Muscle of leg (tissue), 16 donors: ENCODE measurements at places on chromosomes 16 and 17. TPM values are rescaled to one million over a fixed set of nuclear protein-coding genes. Genes with fewer than 3 reads are reported as not detected.
A peak's percentile ranks its signal among the peaks of the same experiment; 100 is the strongest.

The PIRT gene
- 0.04 TPM for total RNA-seq

The TSPOAP1 gene
- 3.6 TPM for total RNA-seq

The RNF43 gene
- 0.04 TPM for total RNA-seq

The FMNL1 gene
- total RNA-seq = 1.2 TPM

The CMTM1 gene
- total RNA-seq = 6.6 TPM

The SMG1 gene
- 42.4 TPM for total RNA-seq

The TEPSIN gene
- total RNA-seq = 8.9 TPM

DNA sequence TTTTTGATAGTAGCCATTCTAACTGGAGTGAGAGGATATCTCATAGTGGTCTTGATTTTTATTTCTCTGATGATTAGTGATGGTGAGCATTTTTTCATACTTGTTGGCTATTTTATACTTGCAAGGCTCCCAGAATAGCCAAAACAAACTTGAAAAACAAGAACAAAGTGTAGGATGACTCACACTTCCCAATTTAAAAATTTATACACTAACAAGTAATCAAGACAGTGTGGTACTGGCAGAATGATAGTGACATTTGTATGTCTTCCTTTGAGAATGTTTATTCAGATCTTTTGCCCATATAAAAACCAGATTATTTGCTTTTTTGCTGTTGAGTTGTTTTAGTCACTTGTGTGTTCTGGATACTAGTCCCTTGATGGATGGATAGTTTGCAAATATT lies 17.8 kb downstream of the SPECC1 start:
- no peak overlapping the region for H3K27ac ChIP-seq
- no peaks in the 10 kb centered on the region for H3K36me3 ChIP-seq
- no peaks in the 10 kb centered on the region for H3K4me1 ChIP-seq
- peaks cover 2% of the 10 kb centered on the region for H3K27me3 ChIP-seq
- no peak for DNase-seq

- H3K4me1 ChIP-seq = peaks cover 27% of the 10 kb centered on the region
- no peak for DNase-seq
- no peak overlapping the region for H3K27ac ChIP-seq
- peaks cover 58% of the 10 kb centered on the region for H3K36me3 ChIP-seq
- no peak overlapping the region for H3K4me3 ChIP-seq
Measured at GRCh38 chr16:3138342-3138741, 3.5 kb downstream of the ZNF213 start.

GRCh38 chr17:8108972-8109660 lies 9.2 kb downstream of the ALOXE3 start:
- no peak for DNase-seq
- peaks cover 8% of the 10 kb centered on the region for H3K4me1 ChIP-seq
- no peak overlapping the region for H3K4me3 ChIP-seq
- no peaks in the 10 kb centered on the region for H3K36me3 ChIP-seq
- H3K27ac ChIP-seq = no peak overlapping the region

DNA sequence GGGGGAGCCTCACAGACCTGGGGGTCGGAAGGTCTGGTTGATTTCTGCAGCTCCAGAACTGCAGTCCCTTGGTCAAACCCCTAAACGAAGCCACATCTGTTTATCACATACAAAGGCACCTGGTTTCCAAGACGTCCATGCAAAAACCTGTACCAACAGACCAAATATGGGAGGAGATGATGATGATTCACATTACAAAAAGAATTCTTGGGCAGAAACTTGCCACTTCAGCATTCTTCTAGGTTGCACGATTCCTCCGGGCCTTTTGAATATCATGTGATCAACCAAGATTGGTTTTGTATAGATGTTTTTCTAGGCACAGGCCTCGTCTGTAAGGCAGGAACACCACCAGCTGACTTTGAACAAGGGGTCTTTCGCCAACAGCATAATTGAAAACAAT lies 466.3 kb downstream of the SOX9 start:
- H3K27me3 ChIP-seq = peaks cover 38% of the 10 kb centered on the region
- H3K4me1 ChIP-seq = peaks cover 10% of the 10 kb centered on the region
- H3K4me3 ChIP-seq = no peak overlapping the region

- H3K4me1 ChIP-seq = no peaks in the 10 kb centered on the region
- H3K27ac ChIP-seq = no peak overlapping the region
- no peak for DNase-seq
Measured at GRCh38 chr17:48202959-48203358, 95.4 kb downstream of the SNX11 start.

GRCh38 chr17:71480099-71480498 lies 640.7 kb upstream of the SOX9 start:
- no peaks in the 10 kb centered on the region for H3K4me1 ChIP-seq
- H3K27ac ChIP-seq = no peak overlapping the region
- H3K36me3 ChIP-seq = no peaks in the 10 kb centered on the region
- H3K4me3 ChIP-seq = no peak overlapping the region
- no peak for DNase-seq

GRCh38 chr17:28953444-28954118 lies 2.3 kb upstream of the PHF12 start:
- H3K36me3 ChIP-seq = no peaks in the 10 kb centered on the region
- H3K27me3 ChIP-seq = no peaks in the 10 kb centered on the region
- DNase-seq = peak; percentile 71
- no peak overlapping the region for H3K4me3 ChIP-seq
- H3K27ac ChIP-seq = no peak overlapping the region
- peaks cover 13% of the 10 kb centered on the region for H3K4me1 ChIP-seq

DNA sequence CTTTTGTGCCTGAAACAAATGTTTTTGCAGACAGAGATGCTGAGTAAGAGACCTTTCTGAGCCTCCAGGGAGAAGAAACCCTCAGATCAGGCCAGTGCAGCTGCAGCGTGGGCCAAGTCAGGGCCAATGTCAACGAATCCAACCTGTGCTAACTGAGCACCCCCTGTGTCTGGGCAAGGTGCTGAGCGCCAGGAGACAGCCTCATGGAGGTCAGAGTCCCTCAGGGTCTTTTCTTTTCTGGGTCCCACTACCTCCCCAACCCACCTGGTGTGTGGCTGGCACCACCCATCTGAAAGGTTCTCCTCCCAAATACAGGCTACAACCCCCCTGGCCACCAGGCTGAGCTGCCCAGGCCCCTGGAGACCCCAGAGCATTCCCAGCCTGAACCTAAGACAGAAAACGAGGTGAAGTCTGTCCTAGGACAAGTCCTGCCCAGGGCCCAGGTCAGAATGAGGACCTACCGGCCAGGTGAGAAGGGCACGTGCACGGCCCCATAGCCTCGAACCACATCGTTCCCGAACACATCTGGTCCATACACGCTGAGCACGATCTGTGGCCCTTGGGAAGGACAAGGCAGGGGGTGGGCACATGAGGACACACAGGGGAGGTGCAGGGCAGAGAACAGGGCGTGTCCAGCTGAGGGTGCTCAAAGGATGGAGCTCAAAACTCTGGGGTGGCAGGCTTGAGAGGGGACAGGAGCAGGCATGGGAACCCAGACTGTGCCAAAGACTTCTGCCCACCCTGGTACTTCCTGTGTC lies 15.0 kb downstream of the B9D1 start:
- H3K4me3 ChIP-seq = no peak overlapping the region
- peak overlapping the region; percentile 80 for H3K27ac ChIP-seq
- no peak for DNase-seq
- H3K27me3 ChIP-seq = no peaks in the 10 kb centered on the region

DNA sequence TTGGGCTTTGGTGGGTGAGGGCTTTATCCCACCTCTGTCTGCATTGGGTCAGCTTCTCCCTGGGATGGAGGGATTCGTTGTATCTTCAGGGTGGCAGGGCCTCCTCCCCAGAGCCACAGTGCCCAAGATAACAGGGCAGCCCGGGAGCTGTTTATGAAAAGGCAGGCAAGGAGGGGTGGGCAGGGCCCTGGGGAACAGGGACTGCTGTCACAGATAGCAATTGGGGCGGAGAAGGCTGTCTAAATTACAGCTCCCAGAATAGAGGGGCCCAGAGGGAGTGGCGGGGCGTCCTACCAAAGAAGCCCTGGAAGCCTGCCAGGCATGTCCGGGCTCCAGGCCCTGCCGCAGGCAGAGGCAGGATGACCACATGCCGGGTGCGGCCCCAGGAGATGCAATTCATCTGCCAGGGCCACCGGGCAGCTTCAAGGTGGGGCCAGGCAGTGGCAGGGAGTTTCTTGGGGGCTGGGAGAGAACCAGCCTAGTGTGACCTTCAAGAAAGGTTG lies 18.8 kb upstream of the PHOSPHO1 start:
- no peaks in the 10 kb centered on the region for H3K36me3 ChIP-seq
- peaks cover 2% of the 10 kb centered on the region for H3K27me3 ChIP-seq
- peaks cover 10% of the 10 kb centered on the region for H3K4me1 ChIP-seq
- H3K4me3 ChIP-seq = no peak overlapping the region
- peak; percentile 73 for DNase-seq
- peak overlapping the region; percentile 74 for H3K27ac ChIP-seq

DNA sequence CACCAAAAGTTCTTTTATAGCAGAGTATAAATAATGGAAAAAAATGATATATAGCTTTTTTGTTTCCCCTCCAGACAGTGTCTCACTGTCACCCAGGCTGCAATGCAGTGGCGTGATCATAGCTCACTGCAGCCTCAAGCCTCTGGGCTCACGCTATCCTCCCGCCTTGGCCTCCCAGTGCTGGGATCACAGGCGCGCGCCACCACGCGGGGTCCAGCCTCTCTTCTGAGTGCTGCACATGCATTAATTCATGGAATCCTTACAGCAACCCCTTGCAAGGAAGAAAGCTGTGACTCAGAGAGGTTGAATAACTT lies 18.0 kb upstream of the ZNF629 start:
- H3K27ac ChIP-seq = peak overlapping the region; percentile 57
- no peaks in the 10 kb centered on the region for H3K36me3 ChIP-seq
- H3K4me1 ChIP-seq = peaks cover 9% of the 10 kb centered on the region
- H3K4me3 ChIP-seq = peak overlapping the region; percentile 94

- H3K4me1 ChIP-seq = no peaks in the 10 kb centered on the region
- H3K27me3 ChIP-seq = no peaks in the 10 kb centered on the region
- H3K4me3 ChIP-seq = no peak overlapping the region
- H3K36me3 ChIP-seq = no peaks in the 10 kb centered on the region
Measured at GRCh38 chr17:39071573-39071972, 79.9 kb downstream of the PLXDC1 start.

- no peak overlapping the region for H3K4me3 ChIP-seq
- H3K27ac ChIP-seq = peak overlapping the region; percentile 59
- H3K27me3 ChIP-seq = no peaks in the 10 kb centered on the region
- DNase-seq = peak; percentile 22
- H3K36me3 ChIP-seq = peaks cover 59% of the 10 kb centered on the region
Measured at GRCh38 chr17:76747716-76748363, 9.9 kb downstream of the MFSD11 start.

- no peak overlapping the region for H3K4me3 ChIP-seq
- H3K27ac ChIP-seq = no peak overlapping the region
- H3K27me3 ChIP-seq = no peaks in the 10 kb centered on the region
- H3K36me3 ChIP-seq = no peaks in the 10 kb centered on the region
- no peak for DNase-seq
- no peaks in the 10 kb centered on the region for H3K4me1 ChIP-seq
Measured at GRCh38 chr17:35052780-35053179, 10.7 kb downstream of the RFFL start.

GRCh38 chr17:79811868-79812352 lies 15.0 kb upstream of the CBX8 start:
- no peaks in the 10 kb centered on the region for H3K36me3 ChIP-seq
- DNase-seq = no peak
- peaks cover 92% of the 10 kb centered on the region for H3K27me3 ChIP-seq
- H3K4me3 ChIP-seq = no peak overlapping the region
- peaks cover 51% of the 10 kb centered on the region for H3K4me1 ChIP-seq

GRCh38 chr17:33838281-33838680 lies 416.8 kb upstream of the CCL2 start:
- H3K4me1 ChIP-seq = no peaks in the 10 kb centered on the region
- no peaks in the 10 kb centered on the region for H3K36me3 ChIP-seq
- no peak overlapping the region for H3K4me3 ChIP-seq

DNA sequence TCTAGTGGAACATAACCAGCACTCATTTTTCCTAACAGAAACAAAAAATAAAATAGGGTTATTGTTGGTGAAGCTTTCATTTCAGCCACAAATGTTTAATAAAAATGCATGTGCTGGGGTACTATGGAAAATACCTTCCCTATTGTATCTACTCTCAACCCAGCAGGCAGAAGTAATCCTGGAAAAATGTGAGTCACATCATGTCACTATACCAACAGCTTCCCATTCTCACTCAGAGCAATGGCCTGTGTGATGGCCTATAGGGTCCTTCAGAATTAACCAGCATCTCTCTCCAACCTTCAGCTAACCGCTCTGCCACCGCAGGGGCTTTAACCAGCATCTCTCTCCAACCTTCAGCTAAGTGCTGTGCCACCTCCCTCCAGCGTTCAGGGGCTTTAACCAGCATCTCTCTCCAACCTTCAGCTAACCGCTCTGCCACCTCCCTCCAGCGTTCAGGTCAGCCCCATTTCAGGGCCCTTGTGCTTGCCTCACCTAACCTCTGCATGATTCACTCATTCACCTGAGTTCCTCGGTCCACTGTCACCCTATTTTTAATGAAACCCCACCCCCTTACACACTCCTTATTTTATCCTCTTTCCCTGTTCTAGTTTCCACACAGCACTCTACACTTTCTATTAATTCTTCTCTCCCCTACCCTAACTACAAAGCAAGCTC lies 34.0 kb downstream of the UBE2G1 start:
- H3K27ac ChIP-seq = peak overlapping the region; percentile 35
- peak; percentile 16 for DNase-seq
- H3K27me3 ChIP-seq = no peaks in the 10 kb centered on the region
- no peaks in the 10 kb centered on the region for H3K36me3 ChIP-seq
- peaks cover 9% of the 10 kb centered on the region for H3K4me1 ChIP-seq

GRCh38 chr17:51430591-51430990 lies 170.2 kb downstream of the UTP18 start:
- no peak overlapping the region for H3K4me3 ChIP-seq
- peaks cover 7% of the 10 kb centered on the region for H3K4me1 ChIP-seq
- no peaks in the 10 kb centered on the region for H3K27me3 ChIP-seq
- no peak for DNase-seq
